ENCODE measurements at places on chromosomes 3 and 15.

DNA sequence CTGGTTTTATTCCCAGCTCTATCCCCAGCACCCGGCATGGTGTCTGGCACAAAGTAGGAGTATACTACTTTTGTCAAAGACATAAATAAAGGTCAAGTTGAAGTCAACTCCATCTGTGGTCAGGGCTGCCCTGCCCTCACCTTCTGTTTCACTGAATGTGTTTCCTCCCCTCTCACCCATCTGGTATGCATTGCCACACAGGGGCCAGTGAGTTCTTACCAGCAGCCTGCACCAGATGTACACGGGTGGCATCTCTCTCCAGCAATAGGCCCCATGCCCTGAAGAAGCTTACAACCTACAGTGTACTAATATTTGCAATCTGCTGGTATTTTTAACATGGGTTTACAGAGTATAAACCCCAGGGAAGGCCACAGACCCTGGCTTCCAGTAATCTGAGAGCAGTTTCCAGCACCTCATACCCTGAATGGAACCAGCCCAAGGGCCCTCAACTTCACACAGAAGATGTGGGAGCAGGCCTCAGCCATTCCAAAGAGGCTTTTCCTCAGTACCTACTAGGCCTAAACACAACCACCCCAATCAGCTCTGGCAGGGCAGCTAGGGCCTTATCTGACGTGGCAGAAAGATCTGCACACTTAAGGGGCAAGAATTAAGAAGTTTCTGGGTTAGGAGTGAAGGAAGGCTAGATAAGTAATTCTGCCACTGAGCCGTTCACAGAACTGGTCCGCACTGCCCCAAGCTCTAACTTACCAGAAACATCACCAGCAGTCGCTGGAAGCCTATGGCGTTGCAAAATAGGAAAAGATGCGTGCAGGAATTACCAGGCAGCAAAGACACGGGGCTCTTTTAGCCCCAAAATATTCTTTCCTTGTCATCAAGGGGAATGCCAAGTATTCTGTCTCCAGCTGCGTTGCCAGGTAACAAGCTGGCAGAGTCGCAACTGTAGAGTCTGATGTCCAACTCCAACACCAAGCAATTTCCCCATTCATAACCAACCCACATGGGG, 2.1 kb downstream of the IDH2 start:
- no peaks in the 10 kb centered on the region for H3K27me3 ChIP-seq
- peaks cover 37% of the 10 kb centered on the region for H3K4me1 ChIP-seq
- H3K36me3 ChIP-seq = no peaks in the 10 kb centered on the region
- H3K4me3 ChIP-seq = no peak overlapping the region
- DNase-seq = peak; percentile 19
- H3K27ac ChIP-seq = peak overlapping the region; percentile 85

GRCh38 chr3:25372167-25372566, 55.9 kb upstream of the RARB start:
- peaks cover 56% of the 10 kb centered on the region for H3K27me3 ChIP-seq
- H3K36me3 ChIP-seq = no peaks in the 10 kb centered on the region
- no peak for DNase-seq
- H3K4me3 ChIP-seq = no peak overlapping the region

DNA sequence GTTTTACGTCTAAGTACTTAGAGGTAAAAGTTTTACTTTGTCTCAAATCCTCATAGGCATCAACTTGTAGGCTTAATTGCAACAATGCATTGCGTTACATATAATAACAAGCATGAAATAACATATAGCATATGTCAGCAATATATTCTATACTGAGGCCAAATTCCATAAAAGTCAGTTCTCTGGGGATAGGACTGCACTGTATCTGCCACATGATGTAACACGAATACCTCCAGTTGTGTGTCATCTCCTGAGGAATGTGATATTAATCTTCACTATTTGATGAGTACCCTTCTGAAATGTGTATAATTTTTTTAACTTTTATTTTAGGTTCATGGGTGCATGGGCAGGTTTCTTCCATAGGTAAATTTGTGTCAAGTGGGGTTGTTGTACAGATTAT, 126.4 kb downstream of the IMPG2 start:
- H3K4me3 ChIP-seq = no peak overlapping the region
- peaks cover 3% of the 10 kb centered on the region for H3K4me1 ChIP-seq
- DNase-seq = no peak
- no peaks in the 10 kb centered on the region for H3K36me3 ChIP-seq

- H3K4me3 ChIP-seq = no peak overlapping the region
- H3K36me3 ChIP-seq = no peaks in the 10 kb centered on the region
- no peak overlapping the region for H3K27ac ChIP-seq
- H3K27me3 ChIP-seq = peaks cover 13% of the 10 kb centered on the region
Observed at GRCh38 chr15:79610021-79610420, 177.9 kb downstream of the MINAR1 start.

DNA sequence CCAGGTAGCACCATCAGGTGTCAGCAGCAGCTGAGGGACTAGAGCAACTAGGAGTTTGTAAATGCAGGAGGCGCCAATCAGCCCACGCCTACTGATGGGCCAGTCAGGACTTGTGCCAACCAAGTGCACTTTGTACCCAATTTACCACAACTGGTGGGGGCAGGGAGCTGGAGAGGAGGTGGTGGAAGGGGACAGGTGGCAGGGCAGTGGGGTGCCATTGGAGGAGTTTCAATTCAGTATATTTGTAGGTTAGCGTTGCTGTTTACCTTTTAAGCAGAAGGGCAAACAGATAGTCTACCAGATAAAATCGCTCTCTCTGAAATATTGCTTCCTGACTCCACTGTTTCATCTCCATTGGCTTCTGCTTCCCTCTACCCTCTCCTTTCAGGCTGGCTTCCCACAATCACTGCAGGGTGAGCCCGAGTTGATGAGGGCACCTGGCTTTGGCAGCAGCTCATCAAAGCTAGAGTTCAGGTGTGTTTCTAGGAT, 75.7 kb downstream of the TRIM69 start:
- no peaks in the 10 kb centered on the region for H3K36me3 ChIP-seq
- no peak overlapping the region for H3K27ac ChIP-seq
- peaks cover 28% of the 10 kb centered on the region for H3K27me3 ChIP-seq
- no peak overlapping the region for H3K4me3 ChIP-seq

- H3K36me3 ChIP-seq = no peaks in the 10 kb centered on the region
- H3K4me1 ChIP-seq = no peaks in the 10 kb centered on the region
- H3K4me3 ChIP-seq = no peak overlapping the region
- H3K27ac ChIP-seq = no peak overlapping the region
- no peak for DNase-seq
- H3K27me3 ChIP-seq = no peaks in the 10 kb centered on the region
Observed at GRCh38 chr3:75220932-75221331, 443.2 kb upstream of the FRG2C start.

- no peak overlapping the region for H3K27ac ChIP-seq
- peaks cover 63% of the 10 kb centered on the region for H3K27me3 ChIP-seq
- H3K4me3 ChIP-seq = no peak overlapping the region
- no peak for DNase-seq
- H3K36me3 ChIP-seq = no peaks in the 10 kb centered on the region
Observed at GRCh38 chr15:28104326-28104725, 5.2 kb upstream of the OCA2 start.

DNA sequence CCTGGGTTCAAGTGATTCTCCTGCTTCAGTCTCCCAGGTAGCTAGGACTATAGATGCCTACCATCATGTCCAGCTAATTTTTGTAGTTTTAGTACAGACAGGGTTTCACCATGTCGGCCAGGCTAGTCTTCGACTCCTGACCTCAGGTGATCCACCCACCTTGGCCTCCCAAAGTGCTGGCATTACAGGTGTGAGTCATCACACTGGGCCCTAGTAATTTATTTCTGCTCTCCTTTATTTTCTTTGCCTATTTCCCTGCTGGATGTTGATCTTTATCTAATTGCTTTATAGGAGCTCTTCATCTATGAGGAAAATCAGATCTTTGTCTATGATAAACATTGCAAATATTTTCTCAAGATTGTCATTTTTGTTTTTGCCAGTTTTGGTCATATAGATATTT, 31.7 kb downstream of the UQCC5 start:
- H3K4me3 ChIP-seq = no peak overlapping the region
- no peak for DNase-seq

- no peaks in the 10 kb centered on the region for H3K27me3 ChIP-seq
- H3K36me3 ChIP-seq = no peaks in the 10 kb centered on the region
Observed at GRCh38 chr3:17442332-17443049, 299.9 kb downstream of the TBC1D5 start.

- no peak overlapping the region for H3K27ac ChIP-seq
- H3K4me1 ChIP-seq = peaks cover 2% of the 10 kb centered on the region
- DNase-seq = no peak
- no peak overlapping the region for H3K4me3 ChIP-seq
- H3K27me3 ChIP-seq = no peaks in the 10 kb centered on the region
- no peaks in the 10 kb centered on the region for H3K36me3 ChIP-seq
Observed at GRCh38 chr3:189239616-189240015, 67.8 kb downstream of the TPRG1 start.

- H3K27ac ChIP-seq = no peak overlapping the region
- H3K4me3 ChIP-seq = no peak overlapping the region
- no peaks in the 10 kb centered on the region for H3K36me3 ChIP-seq
- H3K4me1 ChIP-seq = peaks cover 3% of the 10 kb centered on the region
- H3K27me3 ChIP-seq = no peaks in the 10 kb centered on the region
Observed at GRCh38 chr3:17176757-17177156, 292.0 kb downstream of the PLCL2 start.

DNA sequence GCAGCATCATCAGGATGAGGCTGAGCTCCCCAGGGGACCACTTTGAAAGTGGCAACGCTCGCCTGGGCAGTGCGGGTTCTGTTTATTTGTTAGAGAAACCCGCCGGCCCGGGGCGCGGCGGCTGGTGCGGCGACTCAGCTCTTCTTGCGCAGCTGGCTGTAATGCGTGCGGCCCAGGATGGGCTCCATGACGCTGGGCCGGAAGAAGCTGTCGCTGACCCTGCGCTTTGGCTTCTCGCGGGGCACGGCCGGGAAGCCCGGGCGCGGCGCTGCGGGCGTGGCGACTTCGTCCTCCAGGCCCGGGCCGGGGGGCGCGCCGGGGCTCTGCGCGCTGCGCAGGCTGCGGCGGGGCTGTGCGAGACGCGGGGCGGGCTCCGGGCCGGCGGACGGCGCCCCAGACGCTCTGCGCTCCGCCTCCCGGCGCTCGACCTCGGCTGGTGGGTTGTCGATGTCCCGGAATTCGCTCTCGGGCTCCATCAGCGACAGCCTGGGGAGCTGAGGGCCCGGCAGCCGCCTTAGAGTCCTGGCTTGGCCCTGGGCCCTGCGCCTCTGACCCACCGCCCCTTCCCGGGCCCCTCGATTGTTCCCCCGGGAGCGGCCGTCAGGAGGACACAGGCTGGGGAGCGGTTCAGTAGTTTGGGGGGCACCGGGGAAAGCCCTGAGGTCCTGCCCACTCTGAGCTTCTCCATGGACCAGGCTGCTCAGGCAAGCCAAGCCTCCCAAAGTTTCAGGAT, 10.3 kb upstream of the KIF7 start:
- DNase-seq = peak; percentile 75
- H3K4me1 ChIP-seq = peaks cover 21% of the 10 kb centered on the region
- peak overlapping the region; percentile 55 for H3K4me3 ChIP-seq

- peak; percentile 76 for DNase-seq
- H3K27me3 ChIP-seq = no peaks in the 10 kb centered on the region
- H3K4me3 ChIP-seq = no peak overlapping the region
- no peak overlapping the region for H3K27ac ChIP-seq
Observed at GRCh38 chr15:95284933-95285421, 1045.5 kb upstream of the NR2F2 start.

DNA sequence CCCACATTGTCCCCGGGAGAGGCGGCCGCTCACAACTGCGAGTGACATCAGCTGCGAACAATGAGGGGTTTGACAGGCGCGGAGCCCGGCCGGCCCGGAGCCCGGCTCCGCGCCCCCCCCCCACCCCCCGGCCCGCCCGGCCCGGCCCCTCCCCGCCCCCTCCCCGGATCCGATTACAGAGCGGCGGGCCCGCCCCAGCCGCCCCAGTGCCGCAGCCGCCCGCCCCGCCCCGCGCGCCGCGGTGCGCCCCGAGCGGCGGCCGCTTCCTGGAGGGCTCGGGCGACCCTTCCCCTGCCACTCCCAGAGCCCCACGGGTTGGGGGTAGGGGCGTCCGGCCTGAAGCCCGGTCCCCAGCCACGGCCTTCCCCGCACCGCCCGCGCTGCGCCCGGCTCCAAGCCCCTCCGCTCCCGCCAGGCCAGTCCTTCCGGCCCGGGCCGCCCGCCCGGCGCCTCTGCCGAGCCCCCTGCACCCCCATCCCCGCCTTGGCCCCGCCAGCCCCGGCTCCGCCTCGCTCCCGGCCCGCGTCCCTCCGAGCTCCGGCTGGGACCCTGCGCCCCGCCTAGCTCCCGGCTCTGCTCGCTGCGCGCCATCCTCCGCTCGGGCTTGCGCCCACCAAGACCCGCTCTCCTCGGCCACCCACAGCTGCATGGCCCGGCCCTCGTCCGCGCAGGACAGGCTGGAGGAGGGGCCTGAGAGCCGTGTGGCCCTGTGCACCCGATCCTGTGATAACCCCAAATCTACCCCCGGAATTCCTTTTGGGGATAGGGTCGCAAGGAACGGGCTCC, at the start of gene PCBP4:
Gene PCBP4 (minus strand): TSS at position 71 of the 786 bp plus-strand sequence. CDS start 6,214 bp downstream, outside the sequence.
- peak within 1 kb of the TSS; percentile 79 for H3K4me3 ChIP-seq
- H3K36me3 ChIP-seq = peaks cover 19% of the 10 kb centered on the region
- H3K27ac ChIP-seq = no peak within 1 kb of the TSS
- H3K27me3 ChIP-seq = no peaks in the 10 kb centered on the region

DNA sequence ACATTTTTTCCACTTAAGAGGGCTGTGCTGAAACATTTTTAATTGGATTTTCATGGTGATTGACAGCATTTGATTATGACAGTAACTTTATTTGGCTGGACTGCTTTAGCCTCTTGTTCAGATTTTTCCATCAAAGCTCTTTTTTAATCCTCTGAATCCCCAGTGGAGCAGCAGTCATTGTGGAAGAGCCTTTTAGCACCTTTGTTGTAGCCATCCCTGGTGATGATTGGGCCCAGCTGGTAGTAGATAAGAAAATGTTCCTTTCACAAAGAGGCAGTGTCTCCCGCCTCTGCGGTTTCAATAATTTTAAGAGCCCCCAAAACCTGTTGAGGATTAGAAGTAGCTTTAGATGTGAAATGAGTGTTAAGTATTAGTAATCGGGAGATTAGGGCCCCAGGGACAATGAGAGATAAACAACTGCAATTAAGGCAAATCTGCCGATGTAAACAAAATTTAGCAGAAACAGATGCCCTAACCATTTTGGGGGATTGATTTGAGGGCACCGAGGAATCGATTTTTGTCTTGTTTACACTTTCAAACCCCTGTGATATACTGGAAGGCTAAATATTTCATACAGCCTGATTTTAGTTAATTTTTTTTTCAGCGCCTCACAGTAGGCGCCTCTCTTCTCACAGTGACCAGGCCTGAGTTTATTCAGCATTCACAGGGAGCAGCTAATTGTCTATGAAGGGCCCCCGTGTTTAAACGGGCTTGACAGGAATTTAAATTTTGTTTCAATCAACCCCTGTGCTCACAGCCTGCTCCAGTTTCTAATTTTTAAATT, 43.2 kb upstream of the SKOR1 start:
- peaks cover 12% of the 10 kb centered on the region for H3K36me3 ChIP-seq
- peaks cover 6% of the 10 kb centered on the region for H3K4me1 ChIP-seq
- no peak for DNase-seq
- no peak overlapping the region for H3K4me3 ChIP-seq
- H3K27ac ChIP-seq = no peak overlapping the region

All from mesenchymal stem cell (in vitro differentiated cells and primary cell).